ENCODE measurements at places on chromosomes 2 and 18.

DNA sequence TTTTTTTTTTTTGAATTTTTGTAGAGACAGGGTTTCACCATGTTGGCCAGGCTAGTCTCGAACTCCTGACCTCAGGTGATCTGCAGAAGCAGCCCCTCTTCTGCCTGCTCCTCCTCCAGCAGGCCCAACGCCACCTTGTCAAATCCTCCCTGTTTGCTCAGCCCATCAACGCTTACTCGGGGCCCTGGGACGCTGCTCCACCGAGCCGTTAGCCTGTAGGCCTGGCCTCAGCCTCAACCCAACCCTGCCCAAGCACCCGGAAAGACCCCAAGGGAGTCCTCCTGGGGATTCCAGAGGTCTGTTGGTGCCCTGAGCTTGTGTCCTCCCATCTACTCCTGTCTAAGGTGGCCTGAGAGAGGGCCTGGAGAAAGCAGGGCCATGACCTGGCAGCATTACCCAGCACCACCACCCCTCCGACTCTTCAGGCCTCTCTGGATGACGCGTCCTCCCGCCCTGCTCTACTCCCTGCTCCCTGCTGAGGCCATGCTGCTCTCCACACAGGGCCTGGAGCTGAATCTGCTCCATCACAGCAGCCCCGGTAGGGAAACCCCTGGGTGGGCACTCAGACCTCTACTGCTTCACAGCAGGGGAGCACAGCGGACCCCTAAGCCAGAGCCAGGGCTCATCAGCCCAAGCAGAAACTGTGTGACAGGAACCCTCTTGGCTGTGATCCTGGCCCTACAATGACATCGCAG lies 3.2 kb downstream of the STK25 start:
- no peak for DNase-seq

- DNase-seq: peak; percentile 81
These were observed 33.1 kb upstream of the YPEL5 start for GRCh38 chr2:30113617-30114293.

- no peak for DNase-seq
These were observed 32.8 kb downstream of the DTNA start for GRCh38 chr18:34742891-34743341.

- no peak for DNase-seq
These were observed 59.4 kb downstream of the NPAS2 start for GRCh38 chr2:100879296-100879695.

- no peak for DNase-seq
These were observed 262.9 kb upstream of the GULP1 start for GRCh38 chr2:188028739-188029138.

DNA sequence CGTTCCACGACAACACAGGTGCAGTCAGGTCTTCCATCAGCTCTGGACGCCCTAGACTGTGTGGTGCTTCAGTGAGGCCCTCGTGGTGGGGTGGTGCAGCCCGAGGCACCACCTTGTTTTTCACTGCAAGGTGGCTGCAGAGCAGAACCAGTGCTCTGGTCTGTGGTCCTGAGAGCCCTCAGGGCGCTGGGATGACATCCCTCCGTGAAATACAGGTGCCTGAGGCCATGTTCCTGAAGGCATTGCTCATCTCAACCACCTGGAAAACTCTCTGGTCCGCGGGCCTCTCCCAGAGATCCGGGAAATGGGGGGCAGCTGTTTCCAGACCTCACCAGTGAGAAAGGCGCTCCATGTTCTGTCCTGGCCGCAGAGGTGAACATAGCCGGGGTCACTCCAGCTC lies 119.2 kb downstream of the ACOXL start:
- DNase-seq: no peak

- DNase-seq: no peak
These were observed 191.8 kb downstream of the IKZF2 start for GRCh38 chr2:212959471-212960117.

- DNase-seq: no peak
These were observed 2.3 kb downstream of the ASB3 start for GRCh38 chr2:53784436-53784835.

- no peak for DNase-seq
These were observed 67.3 kb upstream of the SNTG2 start for GRCh38 chr2:883260-883802.

DNA sequence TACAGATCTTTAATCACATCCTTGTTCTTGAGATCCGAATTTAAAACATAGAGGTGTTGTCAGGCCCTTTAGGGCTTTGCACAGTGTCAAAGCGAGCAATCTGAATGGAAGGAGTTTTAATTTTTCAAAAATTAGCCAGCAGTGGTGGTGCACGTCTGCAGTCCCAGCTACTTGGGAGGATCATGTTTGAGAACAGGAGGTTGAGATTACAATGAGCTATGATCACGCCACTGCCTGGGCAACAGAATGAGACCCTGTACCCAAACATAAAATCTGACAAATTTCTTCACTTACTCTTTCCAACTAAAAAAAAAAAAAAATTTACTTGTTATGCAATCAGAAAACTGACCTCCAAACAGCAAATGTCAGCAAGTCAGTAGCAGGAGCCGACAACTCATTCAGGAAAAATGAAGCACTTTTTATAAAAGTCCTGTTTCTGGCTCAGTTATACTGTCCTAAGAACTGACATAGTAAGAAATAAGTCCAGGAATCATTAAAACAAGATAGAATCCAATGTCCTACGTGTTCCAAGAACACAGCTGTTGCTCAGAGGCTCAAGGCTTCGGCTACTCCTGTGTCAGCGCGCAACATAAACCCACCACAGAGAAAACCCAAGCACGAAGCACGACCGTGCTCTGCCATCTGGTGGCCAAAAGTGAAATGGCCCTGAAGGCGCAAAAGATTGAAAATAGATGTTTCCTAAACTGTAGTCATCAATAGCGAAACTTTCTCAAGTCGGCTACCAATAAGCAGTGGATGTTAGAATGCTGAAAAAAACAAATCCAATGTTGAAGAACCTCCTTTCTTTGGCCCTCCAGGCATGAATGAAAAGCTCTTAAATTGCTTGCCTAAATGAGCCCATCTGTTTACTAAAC lies 138.1 kb downstream of the INO80D start:
- peak; percentile 54 for DNase-seq

GRCh38 chr2:166727095-166727494 lies 161.2 kb upstream of the XIRP2 start:
- no peak for DNase-seq

DNA sequence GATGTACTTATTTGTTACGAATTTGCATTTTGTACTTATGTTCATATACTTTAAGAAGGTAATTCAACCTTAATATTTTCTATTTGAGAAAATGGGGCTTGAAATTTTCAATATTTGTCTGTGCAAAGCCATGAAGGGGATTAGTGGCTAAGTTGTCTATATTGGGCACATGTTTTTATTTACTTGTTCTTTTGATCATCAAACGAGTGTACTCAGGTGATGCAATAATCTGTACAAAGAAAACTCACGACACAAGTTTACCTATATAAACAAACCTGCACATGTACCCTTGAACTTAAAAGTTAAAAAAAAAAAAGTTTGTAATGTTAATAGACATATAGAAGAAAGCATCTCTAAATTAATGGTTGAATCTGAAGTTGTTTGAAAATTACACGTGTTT lies 658.9 kb upstream of the SYT4 start:
- DNase-seq: no peak

DNA sequence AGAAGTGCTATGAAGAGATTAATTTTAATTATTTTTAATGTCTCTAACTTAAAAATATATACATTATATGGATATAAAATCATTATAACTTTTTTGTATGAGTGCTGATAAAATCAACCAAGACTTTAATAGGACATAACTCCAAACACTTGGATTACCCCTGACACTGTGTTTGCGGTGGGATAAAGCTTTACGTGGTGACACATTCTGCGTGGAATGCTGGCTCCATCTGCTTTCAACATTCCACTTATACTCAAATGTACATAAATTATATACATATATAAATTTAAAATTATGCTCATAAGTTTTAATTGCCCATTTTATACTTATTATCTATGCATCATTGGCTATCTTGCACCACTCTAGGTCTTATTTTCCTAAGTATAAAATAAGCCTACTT lies 30.5 kb downstream of the LINC00305 start:
- DNase-seq: no peak

GRCh38 chr18:62372156-62372555 lies 47.0 kb downstream of the TNFRSF11A start:
- no peak for DNase-seq

- no peak for DNase-seq
These were observed 13.3 kb downstream of the EFHD1 start for GRCh38 chr2:232646726-232647125.

DNA sequence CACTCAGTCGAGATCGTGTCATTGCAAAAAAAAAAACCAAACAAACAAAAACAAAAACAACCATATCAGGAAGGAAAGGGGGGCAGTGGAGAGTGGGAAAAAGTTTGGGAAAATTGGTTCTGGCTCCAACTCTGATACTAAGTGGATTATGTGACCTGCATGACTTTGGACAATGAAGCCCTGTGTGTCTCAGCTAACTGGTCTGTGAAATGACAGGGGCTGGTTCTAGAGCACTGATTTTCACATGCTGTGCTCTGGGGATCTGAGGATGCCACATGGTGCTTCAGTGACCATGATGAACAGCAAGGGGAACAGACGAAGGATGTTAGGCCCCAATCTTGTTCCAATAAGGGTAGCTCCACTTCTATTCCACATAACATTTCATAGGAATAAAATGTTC lies 157.4 kb upstream of the DNMT3A start:
- DNase-seq: no peak

DNA sequence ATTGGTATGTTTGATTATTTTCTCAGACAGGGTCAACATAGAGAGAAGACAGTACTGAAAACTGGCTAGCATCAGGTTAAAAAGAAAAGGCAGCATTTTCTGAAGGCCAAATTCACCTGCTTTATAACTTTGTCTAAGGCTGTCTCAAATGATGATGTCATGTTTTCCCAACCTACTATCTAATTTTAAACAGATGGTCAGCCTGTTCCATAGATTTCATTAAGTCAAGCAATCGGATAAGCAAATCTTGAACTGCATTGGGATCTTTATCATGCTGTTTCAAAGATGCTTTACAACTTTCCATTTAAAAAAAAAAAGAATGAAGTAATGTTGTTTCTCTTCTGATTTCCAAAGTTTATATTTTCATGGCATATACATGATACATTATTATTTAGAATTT lies 56.3 kb upstream of the SPOPL start:
- no peak for DNase-seq

DNA sequence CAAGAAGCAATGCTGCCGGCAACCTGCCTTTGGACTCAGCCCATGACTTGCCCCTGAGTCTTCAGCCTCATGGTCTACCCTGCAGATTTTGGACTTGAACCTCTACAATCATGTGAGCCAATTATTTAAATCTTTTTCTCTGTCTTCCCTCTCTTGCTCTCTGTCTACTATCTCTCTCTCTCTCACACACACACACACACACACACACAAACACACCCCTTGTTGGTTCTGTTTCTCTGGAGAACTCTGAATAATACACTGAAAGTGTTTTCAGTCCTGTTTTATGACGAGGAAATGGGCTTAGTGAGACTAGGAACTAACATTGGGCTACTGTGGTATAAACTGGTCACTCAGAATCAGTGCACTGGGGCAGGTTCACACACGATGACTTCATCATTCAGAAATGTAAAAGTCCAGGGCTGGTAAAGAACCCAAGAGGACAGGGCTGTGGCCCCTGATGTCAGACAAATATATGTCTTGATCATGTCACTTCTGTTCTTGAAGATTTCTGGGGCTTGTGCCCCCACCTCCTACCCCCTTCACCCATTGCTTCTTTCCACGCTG lies 266.1 kb upstream of the SIX2 start:
- no peak for DNase-seq

- DNase-seq: no peak
These were observed 7.3 kb downstream of the IL37 start for GRCh38 chr2:112918256-112918655.

DNA sequence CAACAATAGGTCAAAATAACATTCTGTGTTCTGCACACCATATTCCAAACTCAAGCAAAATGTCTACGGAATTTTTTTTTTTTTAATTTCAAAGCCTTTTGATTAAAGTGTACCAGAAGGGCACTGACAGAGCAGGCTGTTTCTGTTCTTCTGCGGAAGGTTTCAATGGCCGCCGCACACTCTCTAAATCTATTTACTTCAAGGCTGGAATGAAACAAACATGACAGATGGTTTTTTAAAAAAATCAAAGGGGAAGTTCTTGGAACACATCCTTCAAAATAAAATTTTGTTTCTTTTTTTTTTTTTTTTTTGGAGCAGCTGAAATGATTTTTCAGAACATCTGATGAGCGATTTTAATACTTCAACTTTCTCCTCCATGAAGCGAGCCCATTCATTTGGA lies 259.1 kb downstream of the TXNL1 start:
- no peak for DNase-seq

DNA sequence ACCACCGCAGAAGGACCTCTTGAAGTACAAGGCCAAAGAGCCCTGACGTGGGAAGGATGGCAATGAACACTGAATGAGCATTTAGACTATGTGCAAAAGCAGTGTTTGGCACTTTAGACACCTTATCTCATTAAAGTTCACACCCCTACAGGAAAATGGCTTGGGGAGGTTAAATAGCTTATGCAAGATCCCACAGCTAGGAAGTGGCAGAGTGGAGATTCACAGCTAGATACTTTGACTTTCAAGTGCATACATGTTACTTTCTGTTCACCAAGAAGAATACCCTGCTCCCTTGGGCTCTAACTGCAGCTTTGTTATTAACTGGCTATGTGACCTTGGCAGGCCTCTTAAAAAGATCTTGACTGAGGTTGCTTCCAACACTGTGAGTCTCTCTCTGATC lies 58.2 kb downstream of the ICOS start:
- no peak for DNase-seq

- DNase-seq: no peak
These were observed 316 bp downstream of the FKBP7 start for GRCh38 chr2:178478130-178478438.

GRCh38 chr2:236365258-236366048 lies 101.2 kb upstream of the ASB18 start:
- DNase-seq: no peak

- no peak for DNase-seq
These were observed 226.0 kb upstream of the SLC35G4 start for GRCh38 chr18:11383381-11383780.

DNA sequence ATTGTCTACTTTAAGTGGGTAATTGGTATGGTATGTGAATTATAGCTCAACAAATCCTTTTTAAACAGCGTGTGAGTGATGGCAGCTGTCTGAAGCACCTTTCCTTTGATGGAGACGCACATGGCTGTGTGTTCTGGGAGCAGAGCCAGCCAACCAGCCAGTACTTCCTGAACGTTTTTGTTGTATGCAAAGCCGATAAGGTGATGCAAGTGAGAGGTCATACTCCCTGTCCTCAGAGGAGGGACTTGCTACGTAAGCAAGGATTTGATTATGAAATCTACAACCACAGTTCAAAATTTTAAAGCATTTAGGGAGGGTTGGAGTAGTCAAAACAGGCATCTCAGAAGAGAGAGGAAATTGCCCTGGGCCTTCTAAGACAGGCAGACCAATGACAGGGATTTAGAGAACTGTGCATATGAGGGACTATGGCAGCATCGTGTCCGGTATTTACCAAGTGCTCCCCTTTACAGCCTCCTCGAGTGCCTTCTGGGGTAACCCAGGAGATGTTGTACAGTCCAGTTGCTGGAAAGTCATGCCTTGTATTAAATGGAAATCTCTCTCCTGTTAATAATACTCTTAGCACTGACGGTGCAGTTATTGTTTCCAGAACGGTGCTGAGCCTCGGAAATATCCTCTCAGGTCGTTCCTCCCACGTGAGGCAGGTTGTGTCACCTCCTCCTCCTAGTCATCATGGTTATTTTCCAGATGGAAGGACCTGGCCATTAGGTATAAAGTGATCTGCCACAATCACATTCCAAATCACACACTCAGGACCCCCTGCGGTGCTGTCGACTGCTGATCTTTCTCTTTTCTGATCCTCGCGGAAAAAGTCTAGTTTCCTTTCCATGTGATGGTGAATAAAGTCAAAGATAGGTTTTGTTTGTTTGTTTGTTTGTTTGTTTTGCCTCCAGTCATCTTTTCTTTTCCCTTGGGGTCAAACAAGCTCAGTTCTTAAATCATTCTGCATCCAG lies 28.4 kb downstream of the ARHGEF4 start:
- DNase-seq: peak; percentile 91
